T47D (cell line): ENCODE measurements at places on chromosomes 1 and 21.
A peak's percentile ranks its signal among the peaks of the same experiment; 100 is the strongest.

DNA sequence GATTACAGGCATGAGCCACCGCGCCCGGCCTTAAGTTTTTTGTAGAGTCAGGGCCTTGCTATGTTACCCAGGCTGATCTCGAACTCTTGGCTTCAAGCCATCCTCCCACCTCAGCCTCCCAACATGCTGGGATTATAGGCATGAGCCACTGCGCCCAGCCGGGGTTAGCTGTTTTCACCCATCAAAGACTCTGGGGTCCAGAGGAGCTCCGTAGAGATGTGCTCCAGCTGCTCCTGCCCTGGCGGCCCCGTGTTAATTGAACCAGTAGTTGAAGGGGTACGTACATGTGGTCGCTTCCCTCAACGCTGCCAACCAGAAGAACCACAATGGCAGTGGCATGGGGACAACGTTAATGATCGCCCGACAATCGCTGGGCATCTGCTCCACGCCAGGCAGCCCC is 72.0 kb downstream of the NPHP4 start:
- DNase-seq = no peak

GRCh38 chr1:186302381-186302920 is 72.6 kb downstream of the TPR start:
- DNase-seq = no peak

GRCh38 chr21:39715804-39716397 is 29.1 kb upstream of the IGSF5 start:
- peak; percentile 68 for DNase-seq

DNA sequence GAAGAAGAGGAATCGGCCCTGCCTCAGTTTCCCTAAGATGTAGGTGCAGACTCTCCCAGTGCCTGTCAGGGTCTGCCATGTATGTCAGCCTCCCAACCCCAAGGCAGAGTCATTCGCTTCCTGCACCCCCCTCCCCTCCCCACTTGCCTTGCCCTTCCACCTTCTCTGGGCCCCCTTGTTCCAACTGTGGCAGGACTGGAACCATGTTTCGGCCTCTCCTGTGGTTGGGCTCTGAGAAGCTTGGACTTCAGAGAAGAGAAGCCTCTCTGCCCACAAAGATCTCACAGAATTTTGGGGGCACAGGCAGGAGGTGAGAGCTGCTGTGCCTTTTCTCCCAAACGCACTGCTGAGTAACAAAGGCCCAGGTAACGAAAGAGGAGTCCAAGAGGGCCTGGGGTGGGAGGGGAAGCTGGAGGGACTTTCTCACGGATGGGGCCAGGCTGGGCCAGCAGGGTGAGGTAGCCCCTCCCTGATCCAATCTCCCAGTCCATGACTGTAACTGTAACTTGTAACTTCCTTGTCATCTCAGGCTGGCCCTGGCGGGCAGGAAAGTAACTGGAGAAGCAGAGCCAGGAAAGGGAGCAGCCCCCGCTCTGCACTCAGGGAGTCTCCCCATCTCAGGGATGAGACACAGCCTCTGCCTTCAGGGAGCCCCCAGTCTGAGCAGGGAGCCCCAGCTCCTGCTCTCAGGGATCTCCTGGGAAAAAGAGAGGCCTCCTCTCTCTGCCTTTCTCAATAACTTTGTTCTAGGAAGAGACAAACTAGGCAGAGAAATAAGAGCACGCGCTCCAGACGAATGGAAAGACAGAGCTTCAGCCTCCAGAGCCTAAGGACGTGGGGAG is 11.3 kb downstream of the CRABP2 start:
- peak; percentile 84 for DNase-seq
